Prostate gland (tissue), 2 donors: ENCODE measurements at places on chromosomes 3 and 15.

GRCh38 chr3:49616491-49616941 lies 57.6 kb upstream of the APEH start:
- no peak for DNase-seq

DNA sequence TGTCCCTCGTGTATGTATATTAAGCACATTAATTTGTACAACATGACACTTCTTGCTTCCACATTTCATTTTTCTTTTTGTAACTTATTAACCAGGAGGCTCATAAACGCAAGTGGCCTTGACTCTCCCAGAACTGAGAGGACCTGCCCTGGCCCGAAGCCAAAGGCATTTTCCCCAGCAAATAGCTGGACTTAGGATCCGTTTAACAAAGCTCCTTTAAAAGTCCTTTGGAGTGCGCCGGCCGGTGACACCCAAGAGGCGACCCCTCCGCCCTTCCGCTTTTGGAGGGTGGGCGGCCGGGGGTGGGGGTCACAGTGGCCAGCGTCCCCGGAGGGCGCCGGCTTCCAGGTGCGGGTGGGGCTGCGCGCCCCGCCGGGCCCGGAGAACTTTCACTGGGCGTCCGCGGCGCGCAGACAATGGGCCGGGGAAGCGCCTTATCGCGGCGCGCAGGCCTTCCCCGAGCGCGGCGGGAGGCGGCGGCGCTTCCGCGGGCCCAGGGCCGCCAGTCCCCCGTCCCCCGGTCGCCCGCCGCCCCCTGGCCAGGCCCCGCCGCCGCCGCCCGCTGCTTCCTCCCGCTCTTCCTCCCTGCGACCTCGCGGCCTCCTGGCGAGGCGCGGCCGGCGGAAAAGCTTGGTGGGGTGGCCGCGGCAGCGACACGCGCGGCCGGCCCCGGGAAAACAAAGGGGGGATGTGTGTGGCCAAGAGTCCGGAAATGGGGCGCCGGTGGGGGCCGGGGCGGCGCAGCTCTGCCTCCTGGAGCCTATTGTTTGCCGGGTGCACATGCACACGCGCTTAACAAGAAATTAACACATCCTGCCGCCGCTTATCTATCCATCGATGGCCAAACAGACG lies 613.4 kb downstream of the MCTP2 start:
- DNase-seq: peak; percentile 12

- no peak for DNase-seq
Observed at GRCh38 chr15:74399100-74399499, 31.7 kb upstream of the CYP11A1 start.

GRCh38 chr3:194103505-194103904 lies 32.4 kb upstream of the HES1 start:
- no peak for DNase-seq

GRCh38 chr15:89017370-89018066 lies 70.7 kb upstream of the ABHD2 start:
- DNase-seq: peak; percentile 60

DNA sequence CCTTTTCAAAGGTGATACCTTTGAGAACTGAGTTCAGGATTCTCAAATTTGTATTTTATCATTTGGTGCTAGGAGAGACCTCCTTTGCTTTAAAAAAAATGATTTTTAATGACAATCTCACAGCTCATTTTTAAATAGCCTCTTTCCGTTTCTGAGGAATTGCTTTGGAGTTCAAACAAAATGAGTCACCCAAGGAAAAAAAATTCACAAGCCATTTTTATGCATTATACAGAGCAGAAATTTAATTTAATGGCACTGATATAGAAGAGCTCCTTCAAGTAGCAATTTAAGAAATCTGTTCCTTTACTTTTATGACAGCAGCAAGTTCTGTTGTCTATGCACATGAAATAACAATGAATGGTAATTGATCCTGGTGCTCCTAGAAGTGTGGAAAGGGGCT lies 337.9 kb upstream of the KCNMB2 start:
- no peak for DNase-seq

- no peak for DNase-seq
Observed at GRCh38 chr15:79083154-79083553, 7.4 kb downstream of the RASGRF1 start.

DNA sequence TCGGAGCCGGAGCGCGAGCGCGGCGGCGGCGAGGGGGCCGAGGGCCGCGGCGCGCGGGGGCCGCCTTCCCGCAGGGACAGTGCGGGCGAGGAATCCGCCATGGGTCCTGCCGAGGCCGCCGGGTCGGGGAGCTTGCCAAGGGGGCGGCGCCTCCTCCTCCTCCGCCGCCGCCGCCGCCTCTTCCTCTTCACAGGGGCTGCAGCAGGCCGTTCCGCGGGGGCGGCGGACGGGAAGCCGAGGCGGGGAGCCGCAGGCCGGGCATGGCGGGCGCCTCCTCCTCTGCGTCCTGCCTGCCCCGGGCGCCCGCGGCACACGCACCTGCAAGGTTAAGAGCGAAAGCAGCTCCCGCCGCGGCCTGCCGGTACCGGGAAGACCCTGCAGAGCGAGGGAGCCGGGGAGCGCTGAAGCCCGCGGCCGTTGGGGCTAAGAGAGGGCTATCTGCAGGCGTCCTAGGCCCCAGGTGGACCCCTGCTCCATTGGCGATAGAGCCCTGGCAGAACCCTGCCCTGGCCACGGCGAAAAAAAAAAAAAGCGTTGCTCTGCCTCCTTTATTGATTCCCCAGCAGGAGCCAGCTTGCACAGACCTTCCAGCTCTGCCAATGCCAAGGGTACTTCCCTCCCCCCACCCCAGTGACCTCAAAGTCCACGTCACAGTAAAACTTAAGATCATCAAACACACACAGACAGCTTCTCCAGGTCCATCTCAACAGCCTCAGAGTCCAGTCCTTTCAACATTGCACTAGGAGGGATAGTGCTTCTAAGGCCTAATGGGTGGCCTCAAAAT lies at the start of gene LYSMD2:
LYSMD2 (minus strand) TSS at position 134 of the 784 bp plus-strand sequence; CDS start at position 101, 33 bp downstream.
- peak; percentile 75 for DNase-seq

GRCh38 chr3:27542476-27542875 lies 58.3 kb upstream of the SLC4A7 start:
- DNase-seq: no peak

DNA sequence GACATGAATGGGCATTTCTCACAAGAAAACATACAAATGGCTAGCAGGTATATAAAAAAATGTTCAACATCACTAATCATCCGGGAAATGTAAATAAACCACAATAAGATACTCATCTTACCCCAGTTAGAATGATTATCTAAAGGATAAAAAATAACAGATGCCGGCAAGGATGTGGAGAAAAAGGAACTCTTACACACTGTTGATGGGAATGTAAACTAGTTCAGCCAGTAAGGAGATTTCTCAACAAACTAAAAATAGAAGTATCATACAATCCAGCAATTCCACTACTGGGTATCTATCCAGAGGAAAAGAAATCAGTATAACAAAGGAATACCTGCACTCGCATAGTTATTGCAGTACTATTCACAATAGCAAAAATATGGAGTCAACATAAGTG lies 124.2 kb downstream of the SATB1 start:
- no peak for DNase-seq

DNA sequence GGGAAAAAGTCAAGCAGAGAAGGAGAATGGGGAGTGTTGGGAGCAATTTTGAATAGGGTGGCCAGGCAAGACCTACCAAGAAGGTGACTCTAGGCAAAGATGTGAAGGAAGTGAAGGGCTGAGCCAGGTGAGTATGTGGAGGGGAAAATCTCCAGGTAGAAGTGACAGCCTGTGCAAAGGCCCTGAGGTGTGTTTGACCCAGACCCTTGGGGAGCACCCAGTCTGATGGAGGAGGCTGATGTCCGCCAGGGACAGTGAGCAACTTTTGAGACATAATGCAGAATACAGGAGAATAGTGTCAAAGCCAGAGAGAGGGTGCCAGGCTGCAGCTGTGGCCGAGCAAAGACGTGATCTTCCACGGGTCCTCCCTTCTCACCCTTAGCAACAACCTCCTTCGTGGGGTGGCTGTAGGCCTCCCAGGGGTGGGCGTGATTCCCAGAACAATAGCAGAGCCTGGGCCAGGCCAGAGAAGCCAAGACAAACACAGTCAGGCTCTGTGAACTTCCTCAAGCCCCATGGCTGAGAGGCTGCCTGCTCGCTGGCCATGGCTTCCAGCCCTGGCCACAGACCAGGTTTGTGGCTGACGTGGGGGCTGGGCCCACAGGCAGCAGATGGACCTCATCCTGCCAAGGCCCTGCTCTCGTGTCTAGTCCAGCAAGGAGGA lies 58.1 kb downstream of the SLC6A6 start:
- DNase-seq: peak; percentile 55

DNA sequence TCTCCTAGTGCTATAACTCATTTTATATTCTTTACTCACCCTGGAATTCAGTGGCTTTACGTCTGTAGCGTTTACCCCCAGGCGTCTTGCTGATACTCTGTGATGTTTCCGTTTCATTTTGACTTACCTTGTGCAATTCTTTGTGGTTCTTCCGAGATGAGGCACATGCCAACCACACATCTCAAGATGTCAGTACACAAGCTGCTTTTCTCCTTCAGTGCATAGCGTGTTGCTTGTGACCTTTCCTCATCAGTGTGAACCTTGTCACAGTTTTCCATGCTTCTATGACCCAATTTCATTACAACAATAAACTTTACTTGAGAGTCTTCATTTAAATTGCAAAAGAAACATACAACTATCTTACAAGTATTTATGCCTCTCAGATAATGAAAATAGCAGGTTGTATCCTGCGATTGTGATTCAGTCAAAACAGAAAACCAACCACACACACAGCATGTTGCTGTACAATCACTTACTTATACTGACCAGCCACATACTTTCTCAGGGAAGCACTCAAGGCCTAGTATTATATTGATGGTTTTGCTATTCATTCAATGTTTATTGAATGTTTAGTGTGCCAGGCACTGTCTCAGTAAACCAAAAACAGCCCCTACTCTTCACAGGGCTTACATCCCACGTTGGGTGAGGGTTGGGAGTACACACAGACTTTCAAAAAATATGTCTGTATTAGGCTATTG lies 4.6 kb upstream of the TBL1XR1 start:
- no peak for DNase-seq

DNA sequence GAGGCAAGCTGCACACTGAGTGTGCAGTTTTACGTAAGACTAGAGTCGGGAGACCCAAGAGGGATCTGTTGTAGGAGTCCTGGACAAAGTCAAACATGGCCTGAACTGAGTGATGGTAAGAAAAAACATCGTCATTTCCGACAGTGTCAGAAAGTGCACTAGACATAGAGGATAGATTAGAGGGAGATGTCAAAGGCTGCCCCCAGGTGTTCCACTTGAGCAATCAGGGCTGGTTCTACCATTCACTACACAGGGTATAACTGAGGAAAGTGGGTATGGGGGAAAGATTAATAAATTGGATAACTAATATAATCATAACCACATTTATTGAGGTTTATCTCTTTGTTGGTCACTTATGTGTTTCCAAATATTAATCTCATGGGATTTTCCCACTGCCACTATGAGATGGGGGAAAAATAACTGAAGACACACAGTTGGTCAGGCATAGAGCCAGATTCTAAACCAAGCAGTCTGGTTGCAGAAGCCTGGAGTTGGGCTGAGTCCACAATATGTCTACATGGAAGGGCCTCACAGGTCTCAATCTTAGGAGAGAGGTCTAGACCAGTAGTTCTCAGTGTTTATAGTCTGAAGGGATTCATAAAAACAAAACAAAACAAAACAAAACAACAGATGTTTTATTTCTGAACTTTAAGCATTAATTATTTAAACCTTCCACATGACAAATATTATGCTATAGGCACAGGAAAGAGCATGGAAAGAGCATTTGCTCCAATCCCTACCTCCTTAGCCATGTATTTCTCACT lies 766.5 kb downstream of the NTRK3 start:
- no peak for DNase-seq

DNA sequence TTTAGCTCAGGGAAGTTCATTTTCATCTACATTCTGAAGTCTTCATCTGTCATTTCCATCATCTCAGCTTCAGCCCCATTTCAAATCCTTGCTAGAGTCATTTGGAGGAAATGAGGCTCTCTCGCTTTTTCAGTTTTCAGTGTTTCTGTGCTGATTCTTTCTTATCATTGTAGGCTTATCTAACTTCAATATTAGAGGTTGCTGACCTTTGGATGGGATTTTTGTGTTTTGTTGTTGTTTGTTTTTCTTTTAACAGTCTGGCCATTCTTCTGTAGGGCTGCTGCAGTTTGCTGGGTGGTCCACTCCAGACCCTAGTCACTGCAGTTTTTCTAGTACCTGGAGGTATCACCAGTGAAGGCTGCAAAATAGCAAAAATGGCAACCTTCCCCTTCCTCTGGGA lies 8.6 kb downstream of the OR5H2 start:
- DNase-seq: no peak

- DNase-seq: no peak
Observed at GRCh38 chr3:27200721-27201489, 168.3 kb downstream of the NEK10 start.

GRCh38 chr3:195847055-195847950 lies 35.6 kb upstream of the MUC4 start:
- DNase-seq: no peak

GRCh38 chr3:43641306-43642114 lies 19.7 kb upstream of the ANO10 start:
- DNase-seq: no peak

DNA sequence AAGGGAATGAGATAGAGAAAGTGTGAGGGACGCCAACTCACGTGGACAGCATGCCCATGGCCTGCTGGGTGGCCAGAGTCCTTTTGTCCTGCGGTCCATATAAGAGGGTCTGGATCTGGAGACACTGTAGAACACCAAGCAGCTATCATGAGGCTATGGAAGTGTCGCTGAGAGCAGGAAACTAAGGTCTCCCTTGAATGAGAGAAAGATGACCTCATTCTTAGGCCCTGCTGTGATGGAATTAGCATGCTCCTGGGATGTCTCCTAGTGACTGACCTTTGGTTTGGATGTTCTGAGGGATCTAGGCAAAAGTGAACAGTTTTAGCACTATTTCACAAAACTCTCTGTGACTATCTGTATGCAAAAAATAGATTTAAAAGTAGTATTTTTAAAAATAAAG lies 34.4 kb downstream of the SYNM start:
- no peak for DNase-seq

- DNase-seq: no peak
Observed at GRCh38 chr3:25558121-25558520, 106.6 kb downstream of the TOP2B start.
